ENCODE measurements at places on chromosomes 4 and X.

GRCh38 chrX:110491846-110492620, 133.4 kb downstream of the RTL9 start:
- no peak for DNase-seq

- DNase-seq: no peak
These were observed 629.2 kb downstream of the KLHL13 start for GRCh38 chrX:117487421-117487820.

- peak; percentile 56 for DNase-seq
These were observed at the start of gene ARAP2 for GRCh38 chr4:36244257-36245082. Gene ARAP2 (minus strand): TSS chr4:36244514. CDS start chr4:36229486, 15,028 bp downstream.

DNA sequence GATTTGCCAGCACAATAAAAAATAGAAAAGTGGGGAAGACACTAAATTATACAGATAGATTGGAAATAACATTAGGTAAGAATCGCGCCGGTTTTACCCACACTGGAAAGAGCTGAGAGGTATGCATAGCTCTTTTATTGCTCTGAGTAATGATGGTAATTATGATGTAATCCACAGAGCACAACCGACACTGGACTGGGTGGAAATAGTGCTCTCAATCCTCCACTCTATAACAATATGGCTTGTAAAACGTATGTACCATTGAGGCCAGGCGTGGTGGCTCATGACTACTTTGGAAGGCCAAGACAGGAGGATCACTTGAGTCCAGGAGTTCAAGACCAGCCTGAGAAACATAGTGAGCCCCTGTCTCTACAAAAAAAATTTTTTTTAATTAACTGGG, 104.3 kb upstream of the RAPGEF2 start:
- DNase-seq: no peak

- DNase-seq: no peak
These were observed 6.5 kb upstream of the GJB1 start for GRCh38 chrX:71216485-71216884.

- DNase-seq: no peak
These were observed 105.2 kb downstream of the RNF150 start for GRCh38 chr4:141028024-141028529.

DNA sequence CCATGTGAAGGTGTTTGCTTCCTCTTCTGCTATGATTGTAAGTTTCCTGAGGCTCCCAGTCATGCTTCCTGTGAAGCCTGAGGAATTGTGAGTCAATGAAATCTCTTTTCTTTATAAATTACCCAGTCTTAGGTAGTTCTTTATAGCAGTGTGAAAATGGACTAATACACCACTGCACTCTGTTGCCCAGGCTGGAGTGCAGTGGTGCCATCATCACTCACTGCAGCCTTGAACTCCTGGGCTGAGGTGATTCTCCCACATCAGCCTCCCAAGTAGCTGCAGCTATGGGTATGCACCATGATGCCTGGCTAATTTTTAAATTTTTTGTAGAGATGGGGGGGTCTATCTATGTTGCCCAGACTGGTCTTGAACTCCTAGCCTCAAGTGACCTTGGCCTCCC, 15.8 kb upstream of the IGFBP7 start:
- DNase-seq: no peak

- DNase-seq: no peak
These were observed 16.8 kb downstream of the REPS2 start for GRCh38 chrX:16963216-16963615.

DNA sequence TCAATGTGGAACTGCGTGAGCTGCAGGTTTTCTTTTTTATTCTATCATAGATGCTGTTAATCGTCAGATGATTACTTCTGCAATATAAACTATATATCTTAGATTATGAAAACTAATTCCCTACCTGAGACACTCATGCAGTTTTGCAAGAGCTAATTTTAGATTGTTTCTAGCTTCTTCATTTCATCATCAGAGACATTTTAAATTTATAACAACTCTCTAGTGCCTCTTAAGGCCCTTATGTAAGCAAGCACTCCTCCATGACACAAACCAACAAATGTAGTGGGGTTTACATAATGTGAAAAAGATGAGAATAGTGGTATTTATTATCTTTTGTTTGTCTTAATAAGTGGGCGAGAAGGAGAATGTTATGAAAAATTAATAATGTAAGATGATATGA, 170.2 kb upstream of the ETNPPL start:
- no peak for DNase-seq

- DNase-seq: no peak
These were observed 692.8 kb upstream of the TENM3 start for GRCh38 chr4:181550381-181550780.

GRCh38 chrX:64456828-64457227, 61.6 kb upstream of the MTMR8 start:
- no peak for DNase-seq

DNA sequence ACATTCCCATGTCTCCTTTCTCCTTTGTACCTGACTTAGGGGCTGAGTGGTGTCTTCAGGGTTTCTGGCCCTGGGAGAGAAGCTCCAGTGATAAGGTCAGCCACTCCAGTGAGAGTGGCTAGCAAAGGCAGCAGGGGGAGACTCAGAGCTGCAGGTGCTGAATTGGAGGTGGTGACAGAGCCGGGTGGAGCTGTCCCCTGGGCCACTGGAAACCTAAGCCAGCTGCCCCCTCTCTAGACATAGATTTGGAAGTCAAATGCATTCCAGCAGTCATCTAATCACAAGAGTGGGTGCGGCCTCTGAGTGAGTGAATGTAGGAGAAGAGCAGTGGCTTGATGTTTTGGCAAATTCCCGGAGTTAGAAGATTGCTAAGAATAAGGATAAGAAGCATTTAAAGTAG, 28.5 kb downstream of the TRIM2 start:
- DNase-seq: no peak

DNA sequence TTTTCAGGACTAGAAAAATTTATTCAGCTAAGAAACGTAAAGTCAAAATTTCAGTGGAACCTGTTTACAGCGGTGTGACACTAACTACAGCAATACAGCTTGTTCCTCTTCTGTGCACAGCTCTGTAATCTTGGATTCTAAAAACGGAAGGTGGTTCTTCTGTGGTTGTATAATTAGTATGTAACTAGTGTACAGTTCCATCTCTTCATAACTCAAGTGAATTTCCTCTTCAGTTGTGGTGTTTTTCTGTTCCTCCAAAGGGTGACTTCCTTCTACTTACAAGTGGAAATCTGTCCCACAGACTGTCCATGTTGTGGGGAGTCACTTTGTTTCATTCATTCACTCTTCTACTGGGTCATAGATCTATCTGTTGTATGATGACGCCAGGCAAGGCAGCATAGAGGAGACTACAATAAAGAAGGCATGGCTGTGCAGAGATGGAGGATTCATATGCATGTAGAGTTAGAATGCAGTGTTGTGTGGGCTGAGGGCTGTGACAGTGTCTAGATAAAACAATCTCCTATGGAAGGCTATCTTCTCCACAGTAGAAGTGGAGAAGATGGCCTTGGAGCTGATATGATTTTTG, 5.4 kb downstream of the DAPP1 start:
- DNase-seq: no peak

- no peak for DNase-seq
These were observed 219.6 kb upstream of the MAOA start for GRCh38 chrX:43436517-43436916.

DNA sequence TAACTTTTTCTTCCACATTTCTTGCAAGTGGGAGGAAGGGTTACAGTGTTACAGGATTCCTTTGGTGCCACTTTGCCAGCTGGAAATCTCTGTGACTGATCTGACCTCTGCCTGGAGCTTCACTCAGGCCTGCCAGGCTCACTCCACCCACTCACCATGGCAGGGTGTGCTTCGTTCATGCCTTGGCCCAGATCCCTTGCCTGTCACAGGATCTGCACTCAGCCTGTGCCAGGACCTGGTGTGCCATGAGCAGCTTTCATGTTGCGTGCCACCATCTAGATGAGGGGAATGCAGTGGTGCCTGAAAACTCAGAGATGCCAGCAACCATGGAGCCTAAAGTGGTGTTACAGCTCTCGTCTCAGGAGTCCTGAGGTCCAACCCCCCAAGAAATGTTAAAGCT, 2596.4 kb downstream of the PCDH7 start:
- no peak for DNase-seq

DNA sequence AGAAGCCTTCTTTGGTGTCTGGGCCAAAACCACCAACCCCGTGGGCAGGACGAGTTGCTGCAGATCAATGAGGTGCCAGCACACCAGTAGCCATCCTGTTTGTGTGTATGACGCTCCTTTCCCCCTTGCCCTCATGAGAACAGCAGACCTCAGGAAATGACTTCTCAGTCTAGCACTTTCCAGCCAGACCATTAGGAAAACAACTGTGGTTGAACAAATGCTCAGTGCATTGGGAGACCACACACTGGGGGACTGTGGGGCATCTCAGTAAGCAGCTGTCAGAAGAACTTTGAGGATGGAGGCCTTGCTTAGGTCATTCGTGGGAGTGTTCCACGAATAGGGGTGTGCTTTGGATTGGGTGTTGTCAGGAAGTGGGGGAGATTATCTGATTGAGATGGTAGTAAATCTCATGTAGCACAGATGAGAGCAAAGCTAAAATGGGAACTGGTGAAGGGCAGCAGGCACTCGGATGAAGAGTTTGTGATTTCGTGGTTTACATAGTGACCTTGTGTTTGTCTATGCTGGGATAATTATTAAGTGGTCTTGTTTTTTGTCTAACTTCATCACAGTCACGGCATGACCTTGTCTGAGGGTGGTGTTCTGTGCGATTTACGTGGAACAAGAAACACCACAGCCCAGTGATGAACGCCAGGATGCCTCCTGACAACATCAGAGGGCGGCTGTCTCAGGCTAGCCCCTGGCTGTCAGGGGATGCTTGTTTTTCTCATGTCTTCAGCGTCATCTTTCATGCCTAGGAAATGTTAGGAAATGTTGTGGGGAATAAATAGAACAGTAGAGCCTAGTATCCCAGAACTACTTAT, 70.1 kb downstream of the USP46 start:
- DNase-seq: no peak

GRCh38 chr4:124708517-124709300, 3.8 kb downstream of the ANKRD50 start:
- DNase-seq: no peak

GRCh38 chrX:35150052-35150451, 207.5 kb downstream of the FAM47B start:
- DNase-seq: no peak

GRCh38 chr4:146098397-146098796, 77.1 kb upstream of the LSM6 start:
- no peak for DNase-seq

DNA sequence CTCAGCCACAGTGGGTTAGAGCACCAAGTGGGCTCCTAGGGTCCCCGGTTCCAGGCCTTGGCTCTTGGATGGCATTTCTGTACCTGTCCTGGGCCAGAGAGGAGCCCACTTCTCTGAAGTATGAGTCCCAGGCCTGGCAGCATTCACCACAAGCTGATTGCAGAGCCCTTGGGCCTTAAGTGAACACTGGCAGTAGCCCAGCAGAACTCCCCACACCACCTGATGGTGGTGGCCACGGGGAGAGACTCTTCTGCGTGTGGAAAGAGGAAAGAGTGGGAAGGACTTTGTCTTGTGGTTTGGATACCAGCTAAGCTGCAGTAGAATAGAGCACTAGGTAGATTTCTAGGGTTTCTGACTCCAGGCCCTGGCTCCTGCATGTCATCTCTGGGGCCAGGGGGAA, 104.8 kb downstream of the DLG3 start:
- no peak for DNase-seq

DNA sequence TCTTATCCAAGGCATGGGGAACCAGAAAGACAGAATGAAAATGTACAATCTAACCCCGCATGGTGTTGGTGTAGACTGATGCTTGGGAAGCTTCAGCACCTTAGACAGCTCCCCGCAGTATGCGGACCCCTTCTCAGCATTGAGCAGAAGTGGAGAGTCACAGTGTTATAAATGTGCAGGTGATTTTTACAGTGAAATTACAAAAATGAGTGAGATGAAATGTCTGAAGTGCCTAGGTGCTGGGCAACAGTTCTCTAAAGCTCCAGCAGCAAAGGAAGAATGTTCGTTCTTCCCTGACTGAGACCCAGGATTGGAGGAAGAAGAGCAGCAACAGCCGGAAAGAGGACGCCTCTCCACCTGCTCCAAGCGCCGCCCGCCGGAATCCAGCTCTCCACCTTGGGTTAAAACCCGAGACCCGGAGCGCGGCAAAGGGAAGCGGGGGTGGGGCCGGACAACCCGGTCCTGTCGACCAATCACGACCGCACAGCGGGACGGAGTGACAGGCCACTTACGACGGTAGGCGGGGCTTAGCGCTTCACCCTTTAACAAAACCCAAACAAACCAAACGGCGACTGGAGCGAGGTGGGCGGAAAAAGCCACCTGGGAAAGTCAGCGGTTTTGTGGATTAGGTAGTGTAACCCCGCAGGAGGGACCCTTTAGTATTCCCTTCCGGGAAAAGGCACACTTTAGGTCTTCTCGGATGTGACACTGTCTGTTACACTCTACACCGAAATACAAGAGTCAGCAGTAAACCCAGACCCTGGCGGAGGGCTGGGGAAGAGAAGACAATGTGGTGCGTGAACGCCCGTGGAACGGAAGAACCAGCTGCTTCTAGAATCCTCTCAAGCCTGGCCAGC, at the start of gene GLRA3:
TSS of gene GLRA3 (minus strand) at position 403 of the 857 bp plus-strand sequence. CDS start 436 bp downstream, outside the sequence.
- no peak for DNase-seq

GRCh38 chrX:6041630-6042029, 187.0 kb downstream of the NLGN4X start:
- no peak for DNase-seq

GRCh38 chrX:129522184-129523078, 859 bp downstream of the SMARCA1 start:
- DNase-seq: no peak

GRCh38 chr4:10022346-10023049, 1.2 kb upstream of the SLC2A9 start:
- no peak for DNase-seq

DNA sequence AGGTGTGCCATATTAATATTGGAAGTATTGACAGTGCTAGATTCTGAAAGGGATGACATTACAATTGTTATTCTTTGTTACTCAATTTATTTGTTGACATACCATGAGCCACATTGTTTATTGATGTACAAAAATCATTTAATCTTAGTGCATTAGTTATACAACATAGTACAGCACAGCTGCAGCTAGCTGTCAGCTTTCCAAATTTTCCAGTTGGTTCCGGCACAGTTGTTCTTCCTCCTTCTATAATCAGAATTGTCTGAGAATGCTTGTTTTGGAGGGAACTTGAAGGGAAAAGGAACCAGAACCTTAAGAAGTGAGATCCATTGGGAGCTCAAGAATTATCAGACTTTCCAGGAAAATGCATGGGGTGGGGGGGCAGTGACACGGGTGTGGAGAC, 281.4 kb downstream of the ZIC3 start:
- no peak for DNase-seq

DNA sequence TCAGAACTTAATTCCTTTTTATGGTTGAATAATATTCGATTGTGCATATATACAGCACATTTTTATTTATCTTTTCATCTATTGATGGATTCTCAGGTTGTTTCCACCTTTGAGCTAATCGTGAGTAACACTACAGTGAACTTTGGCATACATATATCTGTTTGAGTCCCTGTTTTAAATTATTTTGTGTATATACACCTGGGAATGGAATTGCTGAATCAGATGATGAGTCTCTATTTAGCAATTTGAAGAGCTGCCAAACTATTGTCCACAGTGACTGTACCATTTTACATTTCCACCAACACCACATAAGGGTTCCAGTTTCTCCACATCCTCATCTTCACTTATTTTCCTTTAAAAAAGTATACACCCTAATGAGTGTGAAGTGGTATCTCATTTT, 166.2 kb upstream of the FGF13 start:
- DNase-seq: no peak

All from stimulated activated CD8-positive, alpha-beta memory T cell treated with anti-CD3 and anti-CD28 coated beads, Interleukin-7, amount 100 ng/mL, for 1 hour (primary cell).